ENCODE measurements at places on chromosomes 5 and 9.
A peak's percentile ranks its signal among the peaks of the same experiment; 100 is the strongest.

- no peak for DNase-seq
Observed at GRCh38 chr5:32538031-32538547, 47.3 kb upstream of the SUB1 start.

GRCh38 chr9:98038958-98039357 is 17.6 kb upstream of the NANS start:
- no peak for DNase-seq

DNA sequence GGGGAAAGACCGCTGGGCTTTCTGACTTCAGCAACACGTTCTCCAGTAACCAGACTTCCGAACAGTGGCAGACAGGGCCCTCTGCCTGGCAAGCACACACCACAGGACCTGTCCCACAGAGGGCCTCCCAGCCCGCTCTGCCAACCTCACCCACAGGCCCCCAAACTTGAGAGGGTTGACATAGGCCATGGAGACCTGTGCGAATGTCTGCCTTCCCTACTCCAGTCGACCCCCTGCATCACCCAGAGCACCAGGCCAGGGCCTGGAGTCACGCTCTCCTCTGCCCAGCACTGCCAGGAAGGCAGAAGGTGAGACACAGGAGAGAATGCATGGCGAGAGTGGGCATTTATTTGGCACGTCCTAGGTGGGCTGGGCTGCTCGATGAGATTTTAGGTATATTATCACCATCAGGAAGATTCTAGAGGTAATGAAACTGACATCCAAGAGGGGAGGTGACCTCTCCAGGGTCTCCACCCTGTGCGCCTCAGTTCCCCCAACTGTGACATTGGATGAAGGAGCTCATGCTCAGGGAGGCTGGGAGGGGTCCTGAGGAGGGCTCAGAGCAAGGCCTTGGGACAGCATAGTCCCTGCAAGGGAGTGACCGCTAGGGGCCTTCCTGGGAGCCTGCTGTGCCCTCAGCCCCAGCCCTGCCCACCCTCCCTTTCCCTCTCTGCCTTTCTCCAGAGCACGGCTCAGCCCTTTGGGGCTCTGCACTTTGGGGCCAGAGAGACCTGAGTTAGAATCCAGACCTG is 54.9 kb downstream of the DUSP1 start:
- DNase-seq = no peak

DNA sequence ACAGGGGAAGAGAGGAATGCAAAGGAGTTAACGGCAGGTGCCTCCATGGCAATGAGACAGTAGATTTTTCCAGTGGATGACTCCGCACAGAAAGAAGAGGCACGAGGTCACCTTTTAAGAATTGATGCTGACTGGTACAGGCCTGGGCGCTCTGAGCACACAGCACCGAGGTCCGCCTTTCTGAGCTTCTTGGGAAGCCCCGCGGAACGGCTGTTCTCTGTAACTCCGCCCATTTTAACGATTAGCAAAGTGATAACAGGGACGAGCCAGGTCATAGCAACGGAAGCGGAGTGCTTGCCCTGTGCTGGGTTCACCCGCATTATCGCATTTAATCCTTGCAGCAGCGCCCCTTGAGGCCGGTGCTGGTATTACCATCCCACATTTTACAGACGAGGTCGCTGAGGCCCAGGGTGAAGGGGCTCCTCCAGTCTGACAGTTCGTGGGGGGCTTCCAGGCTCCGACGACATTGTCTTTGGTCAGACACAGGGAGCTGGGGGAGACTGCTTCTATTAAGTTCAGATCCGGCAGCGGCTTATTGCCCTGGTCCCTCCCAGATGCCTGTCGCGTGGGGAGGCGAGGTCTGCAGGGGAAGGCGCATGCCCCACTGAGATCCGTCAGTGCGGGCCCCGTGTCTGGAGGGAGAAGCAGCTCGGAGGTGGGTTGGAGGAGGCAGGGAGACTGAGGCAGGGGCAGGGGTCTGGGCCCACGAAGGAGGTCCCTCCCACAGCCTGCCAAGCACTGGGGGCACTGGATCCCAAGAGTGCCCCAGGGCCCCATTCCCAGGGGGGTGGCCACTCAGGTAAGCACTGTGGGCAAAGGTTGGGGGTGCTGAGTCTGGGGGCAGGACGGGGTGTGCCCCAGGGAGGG is 22.3 kb upstream of the HMCN2 start:
- peak; percentile 34 for DNase-seq

- no peak for DNase-seq
Observed at GRCh38 chr9:119758990-119759389, 389.8 kb upstream of the BRINP1 start.

GRCh38 chr5:179128041-179128365 is 67.8 kb downstream of the ZNF354C start:
- DNase-seq = no peak

GRCh38 chr5:69335341-69335935 is 2.8 kb upstream of the CCDC125 start:
- peak; percentile 42 for DNase-seq

DNA sequence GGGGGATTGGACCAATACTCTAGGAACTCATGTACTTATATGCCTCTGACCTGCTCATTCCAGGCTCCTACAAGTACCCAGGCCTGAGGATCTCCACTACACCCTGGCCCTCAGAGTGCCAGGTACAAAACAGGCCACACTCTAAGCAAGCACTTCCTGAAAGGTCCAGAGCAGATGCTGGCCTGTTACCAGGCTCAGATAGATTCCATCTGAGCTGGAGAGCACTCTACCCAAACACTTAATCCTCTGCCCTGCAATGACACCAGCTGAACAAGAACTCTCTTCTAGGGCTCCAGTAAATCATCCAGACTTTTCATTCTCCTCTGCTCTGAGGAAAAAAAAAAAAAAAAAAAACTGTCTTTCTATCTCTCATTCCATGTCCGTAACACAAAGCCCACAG is 2.9 kb downstream of the P4HA2 start:
- no peak for DNase-seq

- no peak for DNase-seq
Observed at GRCh38 chr5:165143741-165144140, 1638.3 kb downstream of the MAT2B start.

- DNase-seq = peak; percentile 62
Observed at GRCh38 chr9:36731068-36731956, 158.6 kb downstream of the MELK start.

DNA sequence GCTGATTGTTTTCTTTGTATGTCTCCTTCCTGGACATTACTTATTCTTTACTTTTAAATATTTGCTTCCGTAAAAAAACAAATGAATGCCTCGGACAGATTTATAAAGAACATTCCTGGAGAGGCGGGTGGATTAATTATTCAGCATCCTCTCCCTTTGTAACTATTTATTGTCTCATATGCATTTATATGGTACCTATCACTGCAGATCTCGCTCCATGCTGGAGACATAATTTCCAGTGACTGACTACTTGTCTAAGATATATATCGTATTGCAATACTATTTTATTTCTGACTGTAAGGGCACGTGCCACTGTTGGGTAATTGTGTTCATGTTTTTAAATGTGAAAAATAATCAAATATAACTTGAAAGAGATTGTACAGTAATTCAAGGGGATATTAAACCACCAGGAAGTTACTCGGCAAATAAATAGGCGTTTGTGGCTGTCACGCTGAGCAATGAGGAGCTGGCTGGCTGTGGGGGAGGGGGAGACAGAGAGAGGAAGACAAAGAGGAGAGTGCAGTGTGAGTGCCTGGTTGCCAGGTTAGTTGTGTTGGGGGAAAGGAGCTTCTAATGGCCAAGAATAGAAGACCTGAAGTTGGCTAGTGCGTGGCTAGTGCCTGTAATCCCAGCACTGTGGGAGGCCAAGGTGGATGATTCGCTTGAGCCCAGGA is 131.8 kb upstream of the GABRP start:
- no peak for DNase-seq

GRCh38 chr5:133450286-133450685 is 162.1 kb downstream of the FSTL4 start:
- no peak for DNase-seq

- no peak for DNase-seq
Observed at GRCh38 chr9:136852664-136853595, 784 bp downstream of the MAMDC4 start.

DNA sequence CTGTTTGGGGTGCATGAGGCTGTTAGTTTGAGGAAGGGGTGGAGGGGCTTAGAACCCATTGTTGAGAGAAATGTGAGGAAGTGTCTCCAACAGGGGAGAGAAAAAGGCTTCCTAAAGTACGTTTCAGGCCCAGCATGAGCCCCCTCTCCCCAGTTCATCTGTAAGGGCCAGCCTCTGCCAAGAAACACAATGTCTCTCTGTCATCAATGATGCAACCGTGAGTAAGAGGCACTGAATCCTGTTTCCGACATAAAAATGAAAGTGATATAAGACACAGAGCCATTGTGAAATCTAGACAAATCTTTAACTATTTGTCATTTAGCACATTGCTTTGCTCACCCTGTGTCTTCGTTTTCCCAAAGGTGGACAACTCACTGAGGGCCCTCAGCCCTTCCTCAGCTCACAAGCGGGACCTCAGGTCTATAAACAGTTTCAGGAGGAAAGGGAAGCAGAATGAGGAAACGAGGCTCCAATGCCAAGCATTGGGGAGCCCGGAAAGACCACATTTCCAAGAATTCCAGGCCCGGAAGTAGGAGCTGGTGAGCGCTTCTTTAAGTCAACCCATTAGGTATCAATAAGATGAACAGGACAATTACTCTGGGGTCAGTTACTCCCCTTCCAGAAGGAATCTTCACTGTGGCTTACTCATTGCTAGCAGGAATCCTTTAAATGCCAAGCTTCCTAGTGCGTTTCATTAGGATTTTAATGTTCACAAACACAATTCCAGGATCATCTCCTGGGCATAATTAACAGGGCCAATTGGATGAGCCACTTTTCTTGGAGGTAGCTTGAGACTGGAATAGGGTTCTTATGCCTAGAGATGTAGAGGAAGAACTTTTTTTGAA is 59.0 kb upstream of the KLF4 start:
- DNase-seq = peak; percentile 86

GRCh38 chr9:15389173-15389572 is 33.5 kb upstream of the SNAPC3 start:
- DNase-seq = no peak

DNA sequence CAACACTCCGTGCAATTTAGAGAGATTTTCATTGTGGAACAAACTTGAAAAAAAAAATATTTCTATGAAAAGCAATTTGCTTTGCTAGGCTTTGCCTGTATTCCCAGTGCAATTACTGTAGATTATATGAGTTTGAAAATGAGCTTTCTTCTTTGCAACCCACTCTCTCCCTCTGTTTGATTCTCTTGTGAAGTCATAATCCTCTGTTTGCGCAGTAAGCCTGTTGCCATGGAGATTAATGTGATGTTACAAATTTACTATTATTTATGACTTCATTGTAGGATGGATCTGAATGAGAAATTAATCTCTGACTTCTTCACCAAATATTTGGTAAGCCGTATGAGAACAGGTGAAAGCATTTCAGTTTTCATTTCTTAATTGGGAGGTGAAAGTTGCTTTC is 320.3 kb downstream of the SPATA31D1 start:
- DNase-seq = no peak

GRCh38 chr5:26791021-26791420 is 247.4 kb downstream of the CDH9 start:
- DNase-seq = no peak

DNA sequence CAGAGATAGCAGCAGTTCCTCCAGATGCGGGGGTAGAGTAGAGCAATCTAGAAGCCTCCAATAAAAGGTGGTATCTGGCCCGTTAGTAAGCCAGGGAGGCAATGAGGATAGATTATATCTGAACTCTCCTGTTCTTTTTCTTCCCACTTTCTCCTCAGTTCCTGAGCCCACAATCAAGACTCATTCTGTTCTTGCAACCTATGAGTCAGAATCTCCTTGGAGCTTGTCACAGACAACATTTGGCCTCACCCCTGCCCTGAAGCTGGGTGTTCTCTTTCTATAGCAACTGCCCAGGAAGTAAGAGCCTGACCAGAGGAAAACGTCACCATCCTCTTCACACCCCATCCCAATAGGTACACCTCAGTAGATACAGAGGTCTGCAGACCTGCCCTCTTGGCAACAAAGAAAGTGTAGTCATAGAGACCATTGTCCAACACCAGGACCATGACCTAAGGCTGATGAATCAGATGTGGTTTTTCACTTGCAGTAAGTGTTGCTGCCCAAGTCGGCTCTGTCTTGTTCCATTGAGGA is 76.3 kb upstream of the PCA3 start:
- DNase-seq = peak; percentile 80

GRCh38 chr5:139975942-139976341 is 67.2 kb downstream of the NRG2 start:
- no peak for DNase-seq

GRCh38 chr9:78325846-78326360 is 29.0 kb downstream of the PSAT1 start:
- DNase-seq = no peak

GRCh38 chr9:87245271-87245670 is 252.4 kb upstream of the DAPK1 start:
- DNase-seq = no peak

DNA sequence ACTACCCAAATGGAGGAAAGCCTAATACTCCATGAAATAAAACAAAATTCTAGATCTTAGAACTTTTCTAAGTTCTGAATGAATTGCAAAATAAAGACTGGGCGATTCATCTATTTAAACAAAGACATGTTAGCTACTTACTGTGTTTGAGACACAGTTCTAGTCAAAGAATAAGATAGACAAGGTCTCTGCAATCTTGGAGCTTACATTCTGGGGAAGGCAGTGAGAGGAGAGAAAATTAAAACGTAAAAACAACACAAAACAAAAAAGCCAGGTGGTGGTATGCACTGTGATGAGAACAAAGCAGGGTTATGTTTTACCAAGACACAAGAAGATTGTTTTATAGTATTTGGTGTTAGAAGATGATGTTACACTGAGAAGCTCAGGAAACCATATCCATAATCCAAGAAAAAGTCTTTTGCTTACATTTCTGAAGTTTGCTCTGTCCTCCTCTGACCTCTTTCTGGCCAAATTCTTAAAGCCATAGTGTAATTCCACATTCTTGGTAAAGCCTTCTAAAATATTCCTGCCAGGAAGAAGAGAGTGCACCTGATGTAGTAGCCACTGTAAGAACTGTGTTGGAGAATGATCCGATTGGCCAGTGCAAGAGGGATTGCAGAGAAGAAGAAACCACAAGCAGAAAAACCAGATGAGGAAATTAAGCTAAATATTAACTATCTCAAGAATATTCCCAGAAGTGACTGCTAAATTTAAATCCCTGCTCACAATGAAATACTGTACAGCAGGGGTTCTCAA is 218.4 kb downstream of the PCSK1 start:
- no peak for DNase-seq

- peak; percentile 88 for DNase-seq
Observed at GRCh38 chr5:75566710-75567309, 44.4 kb upstream of the ANKDD1B start.

DNA sequence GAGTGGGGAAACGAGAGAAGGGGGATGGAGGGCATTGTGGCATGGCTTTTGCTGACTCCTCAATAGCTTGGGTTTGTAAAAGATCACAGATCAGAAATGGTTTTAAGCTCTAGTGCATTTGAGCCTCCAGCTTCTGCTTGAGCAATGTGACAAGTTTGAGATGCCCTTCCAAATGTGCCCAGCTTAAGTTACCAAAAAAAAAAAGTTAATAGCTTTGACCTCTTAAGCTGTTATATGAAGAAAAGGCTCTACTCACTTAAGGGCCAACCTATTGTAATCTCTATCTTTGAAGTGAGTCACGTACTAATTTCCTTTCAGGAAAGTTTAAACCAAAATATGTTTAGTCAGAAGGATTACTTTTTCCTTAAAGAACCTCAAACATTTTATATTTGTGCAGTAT is 428.8 kb upstream of the ACTBL2 start:
- no peak for DNase-seq

Data from RPMI7951 (cell line).